ENCODE measurements at places on chromosomes 5 and 9. TPM values are rescaled to one million over a fixed set of nuclear protein-coding genes. Genes with fewer than 3 reads are reported as not detected.

The OR1Q1 gene
- total RNA-seq: not detected

The FAM151B gene
- total RNA-seq: not detected

The PTGS1 gene
- total RNA-seq: 0.37 TPM

The ENTPD8 gene
- total RNA-seq: not detected

The SEMA5A gene
- not detected for total RNA-seq

The OTULINL gene
- total RNA-seq: 68.3 TPM

All from activated CD8-positive, alpha-beta T cell treated with anti-CD3 and anti-CD28 coated beads, Interleukin-2, amount 10 ng/mL, durations not matched to agents 7 days and 5 days (primary cell).